ENCODE measurements at places on chromosomes 4 and X.

GRCh38 chrX:115895678-115896329 lies 274.7 kb upstream of the AGTR2 start:
- DNase-seq: no peak

DNA sequence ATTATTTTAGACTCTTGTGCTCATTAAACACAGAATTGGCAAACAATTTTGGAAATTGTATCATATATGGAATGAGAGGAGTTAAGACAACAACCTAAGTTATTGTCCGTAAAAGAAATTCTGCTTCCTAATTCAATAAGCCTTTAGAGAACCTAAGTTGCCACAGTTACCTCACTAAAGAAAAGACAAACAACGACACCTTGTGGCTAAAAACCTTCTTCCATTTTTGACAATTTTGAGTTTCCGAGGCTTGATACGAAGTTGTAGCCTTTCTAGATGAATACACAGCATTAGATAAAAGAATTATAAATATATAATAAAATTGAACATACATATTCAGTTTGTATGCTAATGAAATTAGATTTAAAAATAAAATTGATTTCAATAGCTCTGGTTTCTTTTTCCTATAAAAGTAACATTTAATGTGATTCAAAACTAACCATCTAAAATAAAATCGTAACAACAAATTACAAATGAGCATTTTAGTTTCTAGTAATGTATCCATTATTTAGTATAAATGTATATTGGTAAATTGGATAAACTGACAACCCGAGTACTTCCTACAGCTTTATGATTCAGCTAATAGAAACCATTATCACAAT lies 275.1 kb downstream of the GPM6A start:
- peak; percentile 33 for DNase-seq

DNA sequence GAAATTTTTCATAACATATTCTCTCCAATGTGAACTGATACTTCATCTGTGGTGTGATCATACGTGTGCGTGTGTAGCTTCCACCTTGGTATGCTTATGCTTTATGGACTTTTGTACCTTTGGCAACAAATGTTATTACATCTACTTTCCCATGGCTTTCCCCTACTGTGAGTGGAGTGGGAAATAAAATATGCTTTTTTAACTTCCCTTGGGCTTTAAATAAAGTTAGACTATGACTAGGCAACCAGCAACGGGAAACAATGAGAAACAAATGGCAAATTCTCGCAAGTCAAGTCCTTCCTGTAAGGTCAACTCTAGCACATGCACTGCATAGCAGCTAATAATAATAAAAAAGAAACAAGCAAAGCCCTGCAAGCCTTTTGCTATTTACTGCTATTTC lies 205.0 kb upstream of the PDE5A start:
- no peak for DNase-seq

DNA sequence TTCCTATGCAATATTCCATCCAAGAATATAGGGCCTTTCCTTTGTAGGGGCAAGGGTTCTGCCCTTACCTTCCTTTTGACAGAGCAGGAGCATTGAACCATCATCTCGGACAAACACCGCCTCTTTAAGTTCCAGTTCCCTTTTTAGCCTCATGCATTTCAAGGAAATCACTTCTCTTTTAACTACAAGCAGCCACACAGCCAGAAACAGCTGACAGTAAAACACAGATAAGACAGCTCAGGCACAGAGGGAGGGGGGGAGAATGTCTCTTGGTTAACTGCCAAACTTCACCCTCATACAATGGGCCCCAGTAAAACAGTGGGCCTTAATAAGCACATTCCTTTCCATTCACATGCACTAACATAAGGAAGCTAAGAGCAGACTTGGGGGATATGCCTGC lies 648.3 kb downstream of the GABRG1 start:
- DNase-seq: no peak

DNA sequence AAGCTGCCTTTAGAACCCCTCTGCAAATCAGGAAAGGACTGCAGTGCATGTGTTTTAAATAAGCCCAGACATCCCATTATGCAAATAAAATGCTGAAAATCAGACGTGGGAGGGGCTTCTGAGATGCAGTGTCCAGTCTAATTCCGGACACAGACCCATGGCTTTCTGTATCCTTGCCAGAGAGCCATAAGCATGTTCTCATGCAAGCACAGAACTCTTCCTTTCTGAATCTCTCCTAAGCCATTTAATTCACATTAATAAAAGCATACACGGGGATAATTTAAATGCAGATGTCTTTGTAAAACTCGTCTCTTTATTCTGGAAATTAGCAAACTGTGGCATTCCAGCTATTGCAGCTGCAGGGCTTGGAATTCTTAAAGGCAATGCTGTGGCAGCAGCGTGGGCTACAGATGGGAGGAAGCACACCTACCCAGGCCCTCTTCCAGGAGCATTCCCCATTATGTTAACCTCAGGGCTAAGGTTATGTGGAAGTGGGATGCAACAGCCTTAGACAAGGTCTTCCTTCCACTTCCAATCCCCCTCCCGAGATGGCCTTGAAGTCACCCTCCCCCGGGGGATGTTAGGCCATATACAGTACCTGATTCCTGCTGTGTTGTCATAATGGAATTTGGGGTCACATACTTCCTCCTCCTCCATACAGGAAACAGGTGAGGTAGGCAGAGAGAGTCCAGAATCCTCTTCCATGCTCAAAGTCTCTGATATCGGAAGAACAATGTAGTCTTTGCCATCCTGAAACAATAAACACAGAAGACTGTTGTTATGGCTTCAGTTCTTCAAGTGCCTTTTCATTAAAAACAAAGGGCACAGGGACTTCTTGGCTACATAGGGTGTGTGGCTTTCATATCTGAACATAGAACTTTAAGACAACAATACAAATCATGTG lies 38.1 kb downstream of the KDR start:
- DNase-seq: no peak

GRCh38 chr4:168955674-168956073 lies 54.4 kb downstream of the CBR4 start:
- DNase-seq: no peak

GRCh38 chrX:69496183-69496582 lies 7.9 kb upstream of the NALF2 start:
- no peak for DNase-seq

- no peak for DNase-seq
These were observed 26.6 kb upstream of the HS3ST1 start for GRCh38 chr4:11455201-11455835.

DNA sequence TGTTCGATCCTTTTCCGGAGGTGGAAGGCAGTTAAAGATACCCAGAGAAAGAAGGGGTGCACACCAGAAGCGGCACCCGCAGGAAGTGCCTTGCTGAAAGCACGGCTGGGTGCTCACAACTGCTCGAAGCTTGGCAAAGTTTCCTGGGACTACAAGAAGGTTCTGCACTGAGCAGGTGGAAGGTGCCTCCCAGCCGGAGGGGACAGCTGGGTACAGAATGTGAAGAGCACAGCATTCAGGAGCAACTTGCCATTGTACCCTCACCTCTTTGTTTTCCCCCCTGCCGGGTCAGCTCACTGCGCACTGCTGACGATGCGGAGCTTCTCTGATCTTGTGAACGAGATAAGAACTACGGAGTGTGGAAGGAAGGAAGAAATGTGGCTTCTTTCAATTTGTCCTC lies 289.2 kb downstream of the FBXW7 start:
- no peak for DNase-seq

GRCh38 chr4:93178279-93178678 lies 650.3 kb upstream of the ATOH1 start:
- DNase-seq: no peak

- no peak for DNase-seq
These were observed 112.5 kb downstream of the PCDH7 start for GRCh38 chr4:30832639-30833038.

GRCh38 chrX:106306391-106306947 lies 138.4 kb downstream of the PWWP3B start:
- DNase-seq: no peak

DNA sequence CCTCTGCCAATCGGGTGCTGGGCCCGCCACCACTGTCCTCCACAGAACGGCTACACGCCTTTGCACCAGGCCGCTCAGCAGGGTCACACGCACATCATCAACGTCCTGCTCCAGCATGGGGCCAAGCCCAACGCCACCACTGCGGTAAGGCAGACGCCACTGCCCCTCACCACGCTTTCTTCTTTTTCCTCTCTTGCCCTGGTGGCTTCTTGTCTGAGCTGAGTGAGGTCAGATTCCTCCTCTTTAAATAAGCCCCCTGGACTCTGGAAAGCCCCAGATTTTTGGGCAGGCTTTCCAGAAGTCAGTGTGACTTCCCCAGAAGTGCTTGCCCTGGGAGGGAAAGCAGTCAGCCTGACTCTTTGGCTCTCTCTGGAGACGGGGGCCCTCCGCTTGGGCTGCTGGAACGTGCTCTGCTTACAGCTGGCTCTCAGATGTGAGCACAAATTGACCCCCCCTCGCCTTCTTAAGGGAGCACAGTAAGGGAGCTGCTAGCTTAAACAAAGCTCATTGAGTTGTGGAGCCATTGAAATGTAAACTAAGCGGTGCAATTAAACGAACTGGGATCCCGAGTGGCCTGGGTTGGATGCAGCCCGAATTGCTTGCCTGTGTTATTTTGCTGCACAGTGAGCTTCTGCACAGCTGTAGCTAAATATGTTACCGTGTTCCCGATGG lies 243.1 kb downstream of the ANK2 start:
- DNase-seq: no peak

- peak; percentile 48 for DNase-seq
These were observed 107.2 kb downstream of the ANAPC4 start for GRCh38 chr4:25484243-25484721.

DNA sequence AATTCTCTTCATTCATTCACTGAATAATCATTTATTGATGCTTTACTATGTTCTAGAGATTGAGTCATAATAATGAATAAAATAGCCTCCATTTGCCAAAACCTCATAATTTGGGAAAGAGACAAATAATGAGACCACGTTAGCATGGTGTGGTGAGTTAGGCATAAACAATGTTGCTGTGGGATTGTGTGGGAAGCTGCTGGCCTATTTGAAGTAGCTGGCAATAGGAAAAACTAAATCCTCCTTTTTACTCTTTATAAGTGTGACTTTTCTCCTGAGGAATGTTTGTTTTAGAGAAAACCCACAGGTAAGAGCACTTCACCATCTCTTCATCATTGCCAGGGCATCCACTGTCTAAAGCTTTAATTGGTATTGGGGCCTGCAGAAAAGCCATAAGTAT lies 95.3 kb downstream of the AREG start:
- no peak for DNase-seq

- no peak for DNase-seq
These were observed 20.1 kb downstream of the C4orf36 start for GRCh38 chr4:86872135-86872534.
